ENCODE measurements at places on chromosomes 7 and 10.

GRCh38 chr7:131507592-131508331, 48.7 kb downstream of the PODXL start:
- DNase-seq: peak; percentile 9

DNA sequence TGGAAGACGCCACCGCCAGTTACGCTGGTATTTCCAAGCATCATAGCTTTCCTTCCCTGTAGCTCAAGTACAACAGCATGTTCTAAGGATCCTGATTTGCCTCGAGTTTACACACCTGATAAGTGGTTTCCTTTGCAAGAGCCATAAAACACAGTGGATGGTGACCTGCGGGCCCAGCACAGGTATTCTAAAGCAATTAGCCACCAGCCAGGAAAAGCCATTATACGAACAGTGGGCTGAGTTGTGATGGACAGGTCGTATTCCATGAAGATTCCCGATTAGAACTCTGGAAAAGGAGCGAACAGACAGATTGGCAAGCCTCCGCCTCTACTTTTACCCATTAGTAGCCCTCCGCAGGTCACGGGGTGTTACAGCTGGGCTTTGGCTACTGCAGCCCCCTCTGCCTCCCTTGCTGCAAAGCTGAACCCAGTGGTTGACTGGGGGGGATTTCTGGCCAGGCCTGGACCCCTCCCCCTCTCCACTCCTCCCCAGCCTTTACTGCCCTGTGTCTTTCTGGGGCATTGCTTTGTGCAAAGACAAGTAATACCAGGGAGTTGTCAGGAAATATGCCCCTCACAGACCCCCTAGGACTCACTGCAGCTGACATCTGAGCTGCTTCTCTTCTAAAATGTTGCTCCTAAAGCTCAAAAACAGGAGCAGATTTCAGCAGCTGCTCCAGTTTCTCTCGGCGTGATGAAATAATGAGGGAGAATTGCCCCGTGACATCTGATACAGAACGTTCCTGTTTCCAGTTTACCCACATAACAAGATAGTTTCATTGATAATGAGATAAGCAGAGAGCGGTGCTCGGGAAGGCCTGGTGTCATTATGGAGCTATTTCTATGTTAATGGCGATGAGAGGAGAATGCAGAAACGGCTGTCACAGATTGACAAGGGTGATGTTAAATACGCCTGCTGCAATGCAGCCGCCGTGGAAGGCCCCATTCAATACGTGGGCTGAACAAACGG, 214.4 kb downstream of the CCSER2 start:
- no peak for DNase-seq

GRCh38 chr10:69847458-69847857, 45.8 kb downstream of the COL13A1 start:
- DNase-seq: no peak

- DNase-seq: no peak
Measured at GRCh38 chr7:31991846-31992245, 78.4 kb downstream of the PDE1C start.

- no peak for DNase-seq
Measured at GRCh38 chr10:60883187-60883586, 60.8 kb downstream of the RHOBTB1 start.

- DNase-seq: no peak
Measured at GRCh38 chr7:93092757-93093370, 24.9 kb downstream of the SAMD9 start.

DNA sequence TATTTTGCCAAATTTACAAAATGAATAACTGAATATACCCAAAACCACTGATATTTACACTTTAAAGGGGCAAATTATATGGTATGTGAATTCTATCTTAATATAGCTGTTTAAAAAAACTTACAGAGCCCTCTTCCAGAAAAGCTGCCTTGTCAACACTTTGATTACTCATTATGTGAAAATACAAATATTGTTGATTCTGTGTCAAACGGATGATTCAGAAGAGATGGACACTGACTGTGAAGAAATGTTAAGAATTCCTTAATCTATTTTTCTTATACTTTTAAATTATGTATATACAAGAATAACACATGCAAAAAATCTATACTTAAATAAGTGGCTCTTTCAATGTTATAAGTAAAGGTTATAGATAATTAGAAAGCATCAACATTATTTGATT, 41.5 kb downstream of the SMURF1 start:
- DNase-seq: no peak

DNA sequence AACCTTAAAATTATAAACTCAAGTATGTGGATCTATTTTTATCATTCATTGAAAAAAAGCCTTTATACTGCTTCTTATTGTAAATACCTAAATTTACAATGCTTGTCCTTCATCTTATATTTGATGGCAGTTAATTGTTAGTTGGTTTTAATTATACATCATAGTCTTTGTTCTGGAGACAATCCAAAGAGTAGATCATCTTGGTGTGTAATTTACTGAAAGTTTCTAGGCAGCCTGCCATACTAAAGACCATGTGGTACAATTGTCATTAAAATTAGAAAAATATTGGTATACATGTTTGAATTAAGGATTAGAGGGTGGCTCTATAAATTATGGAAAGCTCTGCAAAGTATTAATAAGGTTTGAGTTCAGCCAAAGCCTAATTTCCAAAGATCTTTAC, 231.4 kb downstream of the KCND2 start:
- DNase-seq: no peak

GRCh38 chr10:5506246-5506645, 6.9 kb upstream of the CALML5 start:
- DNase-seq: no peak

DNA sequence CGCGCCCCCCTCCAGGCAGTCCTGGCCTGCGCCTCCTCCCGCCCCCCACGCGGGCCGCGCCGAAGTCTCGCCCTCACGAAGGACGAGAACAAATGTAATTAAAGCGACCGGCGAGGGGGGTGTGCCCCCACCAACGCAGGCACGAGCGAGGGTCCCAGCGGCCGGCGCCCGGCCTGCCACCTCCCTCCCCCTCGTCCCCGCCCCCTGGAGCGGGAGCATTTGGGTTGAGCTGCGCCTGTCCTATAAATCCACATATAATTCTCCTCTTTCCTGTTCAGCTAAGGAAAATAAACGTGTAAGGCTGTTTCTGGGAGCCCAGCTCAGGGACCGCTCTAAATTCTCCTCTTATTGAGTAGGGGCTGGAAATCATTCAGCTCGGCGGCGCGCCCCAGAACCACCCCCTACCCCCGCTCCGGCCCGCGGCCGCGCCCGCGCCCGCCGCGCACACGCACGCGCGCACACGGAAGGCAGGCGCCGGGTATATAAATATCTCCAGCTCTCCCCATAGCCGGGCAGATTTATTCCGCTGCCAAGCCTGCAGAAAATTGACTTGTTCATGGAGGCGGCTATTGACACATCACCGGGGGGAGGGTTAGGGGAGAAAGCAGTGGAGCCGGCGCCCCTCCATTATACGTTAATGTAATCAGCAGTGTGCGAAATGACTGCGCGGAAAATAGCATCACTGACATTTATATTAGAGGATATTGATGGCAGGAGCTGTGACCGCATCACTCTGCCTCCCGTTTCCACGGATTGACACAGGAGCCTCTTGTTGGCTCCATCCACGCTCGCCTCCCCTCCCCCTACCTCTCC, 61.6 kb upstream of the BTRC start:
- peak; percentile 26 for DNase-seq

DNA sequence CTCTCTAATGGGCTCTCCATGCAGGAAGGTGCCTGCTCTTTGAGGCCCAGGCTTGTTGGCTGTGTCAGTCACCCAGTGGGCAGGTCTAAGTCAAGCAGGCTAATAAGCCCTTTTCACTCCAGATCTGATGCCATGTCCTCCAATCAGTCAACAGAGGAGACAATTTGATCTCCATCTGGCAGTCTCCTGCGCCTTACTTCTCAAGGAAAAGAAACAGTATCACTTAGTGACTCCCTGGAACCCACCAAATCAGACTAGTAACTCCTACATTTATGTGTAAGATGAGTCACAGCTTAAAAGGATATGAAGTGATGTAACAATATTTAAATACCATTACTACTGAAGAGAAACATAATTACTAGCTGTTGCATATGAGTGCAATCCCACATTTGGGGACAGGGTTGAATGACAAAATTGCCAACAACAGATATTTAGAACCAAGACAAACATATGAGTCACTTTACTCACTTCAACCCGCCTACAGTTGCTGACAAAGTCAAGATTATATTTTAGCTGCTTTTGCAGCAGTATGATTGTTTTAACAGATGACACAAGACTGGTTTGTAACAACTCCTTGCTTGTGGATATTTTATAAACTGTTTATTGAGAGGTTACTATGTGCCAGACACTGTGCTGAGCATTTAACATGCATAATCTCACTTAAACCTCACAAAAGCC, 72.1 kb downstream of the USP6NL start:
- DNase-seq: no peak

DNA sequence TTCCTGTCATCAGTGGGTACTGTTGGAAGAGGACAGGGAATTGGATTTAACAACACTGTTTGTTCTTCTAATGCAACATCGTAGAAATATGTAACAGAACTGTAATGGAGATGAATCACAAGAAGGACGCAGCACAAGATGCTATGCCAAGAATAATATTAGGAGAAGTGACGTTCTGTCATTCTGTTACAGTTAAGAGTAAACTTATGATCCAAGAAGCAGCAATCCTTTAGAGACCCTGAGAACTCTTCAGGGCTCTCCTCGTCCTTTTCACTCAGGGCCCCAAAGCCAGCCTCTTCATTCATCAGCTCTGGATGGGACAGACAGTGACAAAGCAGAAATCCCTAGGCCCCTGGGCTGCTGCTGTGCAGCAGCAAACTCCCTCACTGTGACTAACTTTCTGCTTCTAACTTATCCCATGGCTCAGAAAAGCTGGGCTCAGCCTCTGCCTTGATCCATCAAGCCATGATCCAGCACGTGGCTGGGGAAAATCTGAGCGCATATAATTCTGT, 8.7 kb upstream of the IL6 start:
- DNase-seq: no peak

DNA sequence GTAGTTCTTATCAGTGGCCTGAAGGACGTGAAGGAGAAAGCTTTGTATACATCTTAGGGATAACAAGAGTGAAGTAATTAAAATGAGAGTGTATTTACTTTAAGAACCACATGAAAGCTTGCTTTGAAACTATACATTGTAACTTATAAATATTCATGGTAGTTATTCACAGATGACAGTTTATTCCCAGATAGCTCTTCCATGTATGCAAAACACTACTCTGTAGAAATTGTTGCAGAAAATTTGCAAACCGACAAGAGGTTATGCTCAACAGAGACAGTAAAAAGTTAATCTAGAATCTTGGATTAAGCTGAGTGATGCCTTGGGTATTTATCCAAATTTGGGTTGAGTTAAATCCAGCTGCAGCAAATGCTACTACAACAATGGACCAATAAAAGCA, 301.5 kb downstream of the PRKG1 start:
- DNase-seq: no peak

- DNase-seq: peak; percentile 51
Measured at GRCh38 chr10:101031796-101032636, 982 bp downstream of the SFXN3 start.

DNA sequence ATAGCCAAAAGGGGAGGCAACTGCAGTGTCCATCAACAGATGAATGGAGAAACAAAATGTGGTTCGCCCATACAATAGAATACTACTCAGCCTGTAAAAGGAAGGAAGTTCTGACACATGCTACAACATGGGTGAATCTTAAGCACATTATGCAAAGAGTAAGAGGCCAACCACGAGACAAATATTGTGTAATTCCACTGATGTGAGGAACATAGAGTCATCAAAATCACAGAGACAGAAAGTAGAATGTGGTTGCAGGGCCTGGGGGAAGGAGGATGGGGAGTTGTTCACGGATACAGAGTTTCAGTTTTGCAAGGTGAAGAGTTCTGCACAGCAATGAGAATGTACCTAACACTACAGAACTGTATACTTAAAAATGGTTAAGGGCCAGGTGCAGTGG, 13.7 kb upstream of the C10orf71 start:
- DNase-seq: no peak

DNA sequence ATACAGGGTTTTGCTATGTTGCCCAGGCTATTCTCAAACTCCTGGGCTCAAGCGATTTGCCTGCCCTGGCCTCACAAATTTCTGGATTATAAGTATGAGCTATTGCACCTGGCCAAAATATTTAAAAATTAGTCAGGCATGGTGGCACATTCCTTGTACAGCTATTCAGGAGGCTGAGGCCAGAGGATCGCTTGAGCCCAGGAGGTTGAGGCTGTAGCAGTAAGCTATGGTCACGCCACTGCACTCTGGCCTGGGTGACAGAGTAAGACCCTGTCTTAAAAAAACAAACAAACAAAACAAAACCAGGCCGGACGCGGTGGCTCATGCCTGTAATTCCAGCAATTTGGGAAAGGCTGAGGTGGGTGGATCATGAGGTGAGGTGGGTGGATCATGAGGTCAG, 14.5 kb upstream of the SIRT1 start:
- DNase-seq: no peak

DNA sequence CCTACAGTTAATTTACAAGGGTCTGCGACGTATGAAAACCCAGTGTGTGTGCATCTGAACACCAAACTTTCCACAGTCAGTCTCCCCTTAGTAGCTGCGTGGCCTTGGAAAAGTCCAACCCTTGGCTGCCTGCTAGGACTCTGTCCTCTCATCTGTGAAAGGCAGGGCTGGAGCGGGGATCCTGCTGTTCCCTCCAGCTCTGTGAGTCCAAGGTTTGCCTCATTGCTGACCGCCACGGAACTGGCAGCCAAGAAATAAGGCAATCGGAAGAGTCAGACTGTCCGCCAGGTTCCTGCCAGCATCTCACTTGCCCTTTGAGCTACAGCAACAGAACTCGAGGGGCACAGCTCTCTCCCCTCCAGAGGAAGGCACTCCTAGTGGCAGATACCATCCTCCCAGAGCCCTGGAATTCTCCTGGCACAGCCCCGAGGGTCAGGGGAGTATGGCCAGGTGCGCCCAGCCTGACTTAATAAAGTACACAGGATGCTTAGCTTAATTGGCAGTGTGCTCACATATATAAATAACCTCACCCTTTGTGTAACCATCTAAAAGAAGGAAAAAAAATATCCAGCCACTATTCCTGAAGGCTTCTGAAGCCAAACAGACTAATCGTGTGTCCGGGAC, 530.1 kb upstream of the FOXK1 start:
- no peak for DNase-seq

DNA sequence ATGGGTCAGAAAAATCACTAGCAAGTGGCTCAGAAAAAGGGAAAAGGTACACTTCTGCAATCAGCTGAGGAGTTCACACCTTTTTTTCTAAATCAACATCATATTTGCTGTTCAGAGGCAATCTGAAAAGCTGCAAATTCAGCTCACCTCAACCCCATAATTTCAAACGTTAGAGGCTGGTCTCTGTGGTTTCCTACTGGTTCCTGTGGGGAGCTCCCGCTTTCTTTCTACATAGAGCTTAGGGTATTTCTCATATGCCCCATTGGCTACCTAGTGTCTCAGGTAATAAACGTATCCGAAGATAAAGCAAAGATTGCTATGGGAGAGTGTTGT, 5.2 kb upstream of the ZNF22 start:
- no peak for DNase-seq

GRCh38 chr7:1611708-1612241, 41.9 kb upstream of the PSMG3 start:
- DNase-seq: no peak

Data from NCI-H1930 (cell line).